Pulmonary artery endothelial cell (primary cell): ENCODE measurements at places on chromosomes 1 and 21. TPM values are rescaled to one million over a fixed set of nuclear protein-coding genes. Genes with fewer than 3 reads are reported as not detected.

OR2G2 gene
- total RNA-seq: not detected in 2 replicates

UMODL1 gene
- not detected in 2 replicates for total RNA-seq

KCNJ10 gene
- not detected in 2 replicates for total RNA-seq

ALX3 gene
- not detected in 2 replicates for total RNA-seq

S100A1 gene
- not detected in 2 replicates for total RNA-seq

CACNA1S gene
- not detected in 2 replicates for total RNA-seq

C4BPB gene
- total RNA-seq: not detected in 2 replicates

CD164L2 gene
- total RNA-seq: not detected in 2 replicates

CFAP141 gene
- not detected in 2 replicates for total RNA-seq

KHDC4 gene
- 23.7 and 35.6 TPM in 2 replicates for total RNA-seq

FCRL1 gene
- total RNA-seq: not detected in 2 replicates

CCDC185 gene
- not detected in 2 replicates for total RNA-seq
